NCI-H1930 (cell line): ENCODE measurements at places on chromosomes 7 and 10.

GRCh38 chr7:140998715-140999114, 16.0 kb downstream of the MRPS33 start:
- no peak for DNase-seq

GRCh38 chr7:47512481-47513176, 69.3 kb downstream of the TNS3 start:
- DNase-seq: no peak

- DNase-seq: no peak
Observed at GRCh38 chr10:129029851-129030602, 437.0 kb upstream of the MGMT start.

GRCh38 chr10:29681676-29682448, 47.1 kb upstream of the SVIL start:
- DNase-seq: no peak

- no peak for DNase-seq
Observed at GRCh38 chr7:130951976-130952876, 218.2 kb upstream of the KLF14 start.

GRCh38 chr7:94378356-94378755, 16.3 kb upstream of the COL1A2 start:
- no peak for DNase-seq

DNA sequence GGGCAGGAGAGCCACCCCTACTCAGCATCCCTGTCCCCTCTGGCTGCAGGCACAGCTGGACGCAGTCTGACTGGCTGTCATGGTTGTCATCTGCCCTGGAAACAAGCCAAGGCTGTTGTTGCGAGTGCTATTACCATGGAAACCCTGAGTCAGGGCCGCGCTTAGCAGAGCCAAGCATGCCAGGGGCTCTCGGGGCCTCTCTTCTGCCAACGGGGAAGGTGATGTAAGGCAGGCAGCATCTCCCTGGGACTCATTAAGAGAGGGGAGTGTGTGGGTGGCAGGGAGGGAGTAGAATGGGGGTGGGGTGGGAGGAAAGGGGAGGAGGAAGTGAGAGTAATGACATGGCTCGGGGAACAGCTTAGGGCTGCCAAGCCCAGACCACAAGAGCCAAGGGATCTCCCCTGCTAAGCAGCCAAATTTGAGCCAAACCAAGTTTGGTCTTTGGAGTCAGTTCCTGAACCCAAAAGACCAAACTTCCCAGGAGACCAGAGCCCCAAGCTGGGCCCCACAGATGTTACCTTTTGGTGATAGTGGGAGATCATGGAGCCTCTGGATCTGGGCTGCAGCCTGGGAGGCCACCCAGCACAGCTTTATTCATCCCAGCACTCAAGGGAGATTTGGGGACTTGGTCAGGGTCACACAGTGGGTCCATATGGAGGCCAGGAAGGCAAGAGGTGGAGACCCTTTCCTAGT, 67.6 kb downstream of the TMEM130 start:
- no peak for DNase-seq

GRCh38 chr7:142438235-142438922, 180.5 kb upstream of the PRSS58 start:
- DNase-seq: no peak

GRCh38 chr10:76618171-76618570, 1019.4 kb downstream of the KCNMA1 start:
- no peak for DNase-seq

- no peak for DNase-seq
Observed at GRCh38 chr7:90485734-90486316, 16.4 kb downstream of the PTTG1IP2 start.

DNA sequence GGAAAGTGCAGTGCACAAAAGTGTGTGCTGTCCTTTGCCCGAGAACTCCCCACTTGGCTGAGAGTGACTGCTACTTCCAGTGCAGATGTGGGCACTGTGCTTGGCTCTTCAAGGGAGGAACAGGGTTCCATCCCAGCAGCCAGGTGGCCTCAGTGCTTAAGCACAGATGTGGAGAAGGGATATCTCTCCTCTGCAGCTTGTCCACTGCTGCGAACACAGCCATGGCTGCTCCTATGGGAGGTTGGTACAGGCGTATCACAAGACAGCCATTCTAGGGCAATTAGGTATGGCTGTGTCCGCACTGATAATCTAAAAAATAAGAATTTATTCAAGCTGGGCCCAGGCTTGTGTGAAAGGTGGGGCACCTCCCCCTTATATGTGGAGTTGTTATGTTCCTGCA, 66.6 kb downstream of the GLCCI1 start:
- no peak for DNase-seq

- DNase-seq: peak; percentile 83
Observed at GRCh38 chr7:98021588-98022351, 31.8 kb upstream of the OCM2 start.

DNA sequence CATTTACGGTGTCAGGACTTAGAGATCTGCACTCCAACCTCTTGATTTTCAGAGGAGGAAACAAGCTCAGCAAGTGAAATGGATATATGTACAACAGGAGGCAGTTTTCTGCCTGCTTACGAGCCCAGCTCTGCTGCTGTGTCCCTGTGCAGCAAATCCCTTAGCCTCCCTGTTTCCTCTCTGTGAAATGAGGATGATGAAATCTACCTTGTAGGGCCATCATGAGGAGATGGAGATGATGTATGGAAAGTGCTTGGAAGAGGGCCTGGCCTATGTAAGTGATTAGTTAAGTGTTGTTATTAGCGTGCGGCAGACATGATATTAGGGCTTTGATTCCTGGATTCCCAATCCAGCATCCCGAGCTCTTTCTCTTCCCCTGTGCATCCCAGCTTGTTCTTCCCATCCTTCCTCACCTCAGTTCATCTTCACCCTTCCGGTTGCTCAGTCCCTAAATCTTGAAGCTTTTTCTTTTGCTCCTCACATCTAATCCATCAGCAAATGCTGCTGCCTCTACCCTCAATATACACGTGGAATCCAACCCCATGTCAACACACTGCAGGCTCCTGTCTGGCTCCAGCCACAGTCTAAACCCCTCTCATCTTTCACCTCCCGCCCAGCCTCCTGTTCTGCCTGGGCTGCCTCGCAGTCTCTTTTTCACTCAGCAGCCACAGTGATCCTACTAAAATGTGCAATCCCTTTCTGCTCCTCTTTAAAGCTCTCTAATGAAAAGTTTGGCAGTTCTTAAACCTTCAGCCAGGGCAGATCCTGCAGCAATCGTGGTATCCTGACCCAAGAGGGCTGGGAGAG, 113.8 kb downstream of the MARCHF5 start:
- DNase-seq: no peak

GRCh38 chr10:23381298-23382040, 36.9 kb upstream of the C10orf67 start:
- no peak for DNase-seq

DNA sequence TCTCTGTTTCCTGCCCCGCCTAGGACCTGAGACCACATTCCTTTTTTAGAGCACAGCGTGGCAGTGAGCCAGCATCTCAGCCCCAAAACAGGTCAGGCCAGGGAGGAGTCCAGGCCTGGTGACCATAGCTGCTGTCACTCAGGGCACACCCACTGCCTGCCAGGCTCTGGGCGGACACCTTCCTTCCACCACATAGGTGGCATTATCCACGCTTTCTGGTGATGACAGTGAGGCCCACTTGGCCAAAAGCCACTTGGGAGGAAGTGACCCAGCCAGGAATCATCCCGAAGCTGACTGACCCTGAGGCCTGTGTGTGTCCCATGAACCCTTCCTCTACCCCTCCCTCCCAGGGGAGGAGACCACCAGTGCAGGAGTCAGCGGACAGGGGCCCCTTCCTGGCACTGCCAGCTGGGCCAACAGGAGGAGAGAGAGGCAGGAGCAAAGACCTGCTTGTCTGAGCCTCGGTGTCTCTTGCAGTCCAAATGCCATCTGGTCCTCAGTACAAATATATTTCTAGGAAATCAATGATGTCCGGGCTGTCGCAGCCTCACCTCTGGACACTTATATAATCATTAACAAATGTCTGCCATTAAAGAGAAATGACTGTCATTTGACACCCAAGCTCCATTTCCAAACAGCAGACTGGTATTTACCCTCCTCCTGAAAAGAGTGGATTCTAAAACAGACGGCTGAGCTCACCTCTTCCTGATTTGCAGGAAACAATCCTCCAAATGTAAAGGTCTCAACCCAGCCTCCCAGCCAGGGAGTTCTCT, 63.0 kb downstream of the ABRAXAS2 start:
- DNase-seq: no peak

DNA sequence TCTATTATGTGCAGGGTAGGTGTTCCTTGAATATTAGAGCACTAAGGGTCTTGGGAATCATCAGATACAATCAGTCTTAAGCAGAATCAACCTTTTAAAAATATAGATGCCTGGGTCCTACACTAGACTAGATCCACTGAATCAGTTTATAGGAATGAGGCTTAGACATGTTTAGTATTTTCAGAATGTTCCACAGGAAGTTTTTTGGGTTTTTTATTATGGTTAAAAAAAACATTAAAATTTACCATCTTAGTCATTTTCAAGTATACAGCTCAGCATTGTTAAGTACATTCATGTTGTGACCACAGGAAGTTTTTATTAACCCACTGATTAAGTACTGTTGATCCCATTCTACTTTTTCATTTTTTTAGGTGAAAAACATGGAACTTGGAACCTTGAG, 135.7 kb downstream of the LCOR start:
- no peak for DNase-seq

GRCh38 chr10:99996671-99997648, 12.8 kb downstream of the DNMBP start:
- no peak for DNase-seq
